ENCODE measurements at places on chromosomes 6 and 20.

DNA sequence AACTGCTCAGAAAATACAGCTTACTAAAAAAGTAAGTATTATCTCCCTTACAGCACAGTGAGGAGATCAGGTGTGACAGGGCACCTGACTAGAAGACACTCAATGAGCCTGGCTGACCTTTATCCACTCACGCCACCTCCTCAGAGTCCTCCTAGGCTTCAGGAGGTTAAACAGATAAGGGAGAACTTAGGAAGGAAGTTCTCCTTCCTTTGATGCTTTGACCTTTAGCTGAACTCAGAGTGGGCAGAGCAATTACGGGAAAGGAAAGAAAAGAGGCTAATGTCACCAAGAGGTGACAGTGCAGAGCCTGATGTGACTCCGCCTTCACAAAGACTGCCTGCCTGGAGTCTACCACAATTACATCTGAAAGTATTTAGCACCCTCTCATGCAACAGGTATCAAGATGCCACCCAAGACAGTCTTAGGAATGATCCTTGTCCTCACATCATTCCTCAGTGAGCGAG is 36.7 kb downstream of the MAN1A1 start:
- DNase-seq = no peak

DNA sequence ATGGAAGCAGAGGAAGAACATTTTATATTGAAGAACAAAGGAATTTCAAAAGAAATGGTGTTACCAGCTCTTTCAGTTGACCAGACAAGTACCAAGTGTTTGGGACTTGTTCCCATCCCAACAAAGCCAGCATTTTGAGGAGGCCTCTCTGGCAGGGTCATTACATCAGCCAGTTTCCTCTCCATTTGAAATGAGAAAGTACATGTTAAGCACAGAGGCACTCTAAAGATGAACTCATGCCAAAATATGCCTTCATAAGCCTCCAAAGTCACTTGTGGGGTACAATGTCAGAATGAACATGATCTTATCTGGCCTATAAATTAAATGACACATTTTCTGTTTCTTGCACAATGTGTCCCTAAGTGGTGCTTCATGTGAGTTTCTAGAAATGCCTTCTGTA is 223.9 kb downstream of the PRL start:
- DNase-seq = no peak

GRCh38 chr6:106077881-106078280 is 8.3 kb upstream of the PRDM1 start:
- peak; percentile 44 for DNase-seq

DNA sequence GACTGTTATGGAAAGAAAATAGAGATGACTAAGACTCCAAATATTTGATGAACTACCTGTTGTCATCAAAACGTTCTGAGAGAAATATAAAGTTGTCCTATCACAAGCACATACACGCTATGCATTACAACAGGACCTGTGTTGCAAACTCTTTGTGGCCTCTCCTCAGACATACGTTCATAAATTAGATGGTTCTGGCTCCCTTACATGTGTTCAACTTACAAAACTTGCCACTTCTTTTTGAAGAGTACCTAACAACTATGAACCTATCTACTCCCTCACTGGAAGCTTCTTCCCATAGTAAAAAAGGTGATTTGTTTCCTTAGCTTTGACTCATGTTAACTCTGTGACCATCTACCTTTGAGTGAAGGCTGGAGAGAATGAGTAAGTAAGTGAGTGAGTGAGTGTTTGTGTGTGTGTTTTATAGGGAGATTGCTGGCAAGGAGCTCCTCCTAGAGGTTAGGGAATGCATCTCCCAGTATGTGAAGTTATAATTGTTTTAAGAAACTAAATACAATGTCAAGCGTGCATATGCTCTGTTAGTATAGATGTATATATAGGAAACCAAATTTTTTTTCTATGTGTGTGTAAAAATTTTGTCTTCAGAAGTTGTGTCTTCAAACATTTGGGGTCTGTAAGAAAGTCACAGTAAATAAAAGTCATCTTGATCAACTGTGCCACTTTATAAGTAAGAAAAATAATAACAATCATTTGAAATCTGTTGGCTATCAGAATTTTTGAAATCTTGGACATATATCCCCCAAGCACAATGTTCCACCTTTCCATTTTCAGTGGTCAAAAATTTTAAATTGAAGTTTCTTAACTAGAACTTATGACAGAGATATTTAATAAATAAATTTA is 1211.1 kb upstream of the GJE1 start:
- DNase-seq = no peak

GRCh38 chr20:6780433-6781190 is 13.1 kb downstream of the BMP2 start:
- no peak for DNase-seq

- no peak for DNase-seq
Measured at GRCh38 chr6:163872335-163872734, 457.8 kb downstream of the QKI start.

- DNase-seq = no peak
Measured at GRCh38 chr6:56751604-56752003, 108.9 kb upstream of the DST start.

DNA sequence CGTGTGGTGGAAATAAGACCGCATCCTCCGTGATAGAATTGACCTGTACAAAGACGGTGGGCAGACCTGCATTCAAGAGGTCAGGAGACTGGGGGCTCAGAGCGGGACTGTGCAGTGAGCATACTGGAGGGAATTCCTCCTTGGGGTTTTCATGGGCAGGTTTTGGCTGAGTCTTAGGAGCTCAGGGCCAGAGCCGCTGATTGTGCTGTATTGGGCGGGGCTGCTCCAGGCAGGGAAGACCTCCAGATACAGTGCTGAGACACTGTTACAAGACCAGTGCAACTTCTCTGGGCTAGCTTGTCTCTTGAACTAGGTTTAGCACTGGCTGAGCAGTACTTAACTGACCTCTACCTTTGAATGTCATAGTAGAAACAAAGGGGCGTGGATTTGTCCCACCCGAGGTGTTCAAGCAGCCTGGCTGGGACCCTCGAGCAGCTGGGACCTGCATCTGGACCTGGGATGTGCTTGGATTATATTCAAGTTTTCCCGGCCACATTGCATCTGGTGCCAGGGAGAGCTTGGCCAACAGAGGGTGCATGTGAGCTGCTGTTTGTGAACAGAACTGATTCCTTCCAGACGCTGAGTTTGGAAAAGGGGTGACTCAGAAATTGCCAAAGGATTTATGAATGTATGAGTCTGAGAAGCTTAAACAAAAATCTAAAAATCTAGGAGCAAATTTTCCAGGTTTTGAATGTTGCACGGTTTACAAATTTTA is 33.4 kb upstream of the SLC22A1 start:
- DNase-seq = no peak

- peak; percentile 95 for DNase-seq
Measured at GRCh38 chr20:16926626-16927430, 178.7 kb downstream of the OTOR start.

- DNase-seq = no peak
Measured at GRCh38 chr20:63253438-63254231, 628 bp downstream of the NKAIN4 start.

DNA sequence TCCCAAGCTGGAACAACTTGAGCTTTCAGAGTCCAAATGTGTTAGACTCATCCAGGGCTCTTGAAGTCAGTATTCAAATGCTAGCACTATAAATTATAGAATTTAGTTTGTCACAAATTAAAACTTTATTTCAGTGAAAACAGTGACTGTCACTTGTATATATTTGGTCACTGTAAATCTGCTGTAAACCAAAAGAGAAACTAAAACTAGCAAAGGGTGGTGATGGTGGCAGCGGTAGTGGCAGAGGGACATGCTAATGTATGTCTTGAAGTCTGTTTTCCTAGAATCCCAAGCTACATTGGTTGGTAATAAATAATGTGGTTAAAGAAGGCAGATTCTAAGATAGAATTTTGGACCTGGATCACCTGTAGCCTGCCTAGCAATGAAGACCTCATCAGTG is 140.4 kb upstream of the CENPW start:
- no peak for DNase-seq

GRCh38 chr20:48012401-48012974 is 227.2 kb upstream of the SULF2 start:
- no peak for DNase-seq

- DNase-seq = no peak
Measured at GRCh38 chr6:148383658-148384368, 41.2 kb downstream of the SASH1 start.

- no peak for DNase-seq
Measured at GRCh38 chr6:15077006-15077405, 168.9 kb upstream of the JARID2 start.

DNA sequence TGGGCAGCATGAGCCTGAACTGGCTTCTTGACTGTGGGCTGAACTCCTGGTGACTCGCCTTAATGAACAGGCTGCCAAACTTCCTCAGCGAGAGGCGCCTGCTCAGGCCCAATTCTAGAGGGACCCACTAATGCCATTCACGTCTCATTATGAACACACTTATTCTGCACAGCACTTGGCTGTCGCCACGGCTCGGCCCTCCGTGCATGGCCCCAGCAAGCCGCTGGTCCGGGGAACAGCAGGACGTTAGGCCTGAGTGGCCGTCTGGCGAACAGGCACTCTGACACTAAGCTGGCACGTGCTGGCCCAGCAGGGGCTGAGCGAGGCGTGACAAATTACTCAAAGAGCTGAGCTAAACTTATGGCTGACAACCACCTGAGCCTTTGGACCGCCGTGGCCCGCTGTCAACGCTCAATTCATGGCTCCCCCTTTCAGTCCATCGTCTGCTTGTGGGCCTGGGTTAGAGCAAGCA is 45.9 kb downstream of the INSM1 start:
- no peak for DNase-seq

DNA sequence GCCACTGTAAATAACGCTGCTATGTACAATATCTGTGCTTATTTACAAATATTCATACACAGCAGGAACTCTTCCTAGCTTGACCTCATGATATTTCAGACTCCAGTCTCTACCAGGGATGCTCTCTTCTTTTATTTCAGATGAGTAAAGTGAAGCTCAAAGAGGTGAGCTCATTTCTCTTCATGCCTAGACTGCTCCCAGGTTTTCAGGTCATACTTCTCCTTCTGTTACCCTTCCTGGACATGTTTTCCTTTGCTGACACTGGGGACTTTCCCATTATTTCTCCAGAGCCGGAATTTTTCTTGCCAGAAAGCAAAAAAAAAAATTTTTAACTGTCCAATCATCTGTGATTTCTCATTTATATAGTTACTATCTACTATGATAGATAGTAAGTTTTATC is 147.2 kb upstream of the DST start:
- no peak for DNase-seq

DNA sequence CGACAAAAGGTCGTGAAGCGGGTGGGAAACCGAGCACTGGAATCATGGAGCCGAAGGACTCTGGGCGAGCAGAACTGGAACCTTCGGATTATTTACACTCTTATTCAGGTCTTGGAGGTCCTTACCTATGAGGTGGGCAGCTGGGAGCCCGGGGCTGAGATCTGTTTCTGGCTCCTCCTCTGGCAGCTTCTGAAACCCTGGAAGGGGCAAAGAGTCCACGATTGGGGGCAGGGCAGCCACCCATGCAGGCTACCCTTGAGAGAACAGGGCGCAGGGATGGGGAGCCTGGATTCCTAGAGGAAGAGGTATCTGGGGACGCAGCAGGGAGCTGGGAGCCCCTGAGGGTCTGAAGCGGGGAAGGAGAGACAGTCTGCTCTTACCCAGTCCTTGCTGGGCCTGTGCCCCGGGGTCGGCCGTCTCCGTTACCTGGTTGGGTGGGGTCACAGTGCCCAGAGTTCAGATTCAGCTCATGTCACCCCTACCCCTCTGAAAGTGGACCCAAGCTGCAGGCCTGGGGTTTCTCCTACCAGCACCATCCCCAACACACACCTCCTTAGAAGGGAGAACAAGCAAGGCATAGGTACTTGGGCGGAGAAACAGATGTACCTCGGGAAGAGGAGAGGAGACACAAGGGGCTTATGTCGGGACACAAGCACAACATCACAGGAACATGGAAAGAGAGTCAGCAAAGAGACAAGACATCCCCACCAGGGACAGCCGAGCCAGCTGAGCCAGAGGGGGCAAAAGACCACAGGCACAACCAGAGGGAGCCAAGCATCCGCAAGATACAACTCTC is 592 bp downstream of the LTB start:
- no peak for DNase-seq

- DNase-seq = no peak
Measured at GRCh38 chr20:57713505-57713903, 3.7 kb upstream of the PMEPA1 start.

GRCh38 chr6:170206851-170207431 is 83.9 kb downstream of the DLL1 start:
- no peak for DNase-seq

DNA sequence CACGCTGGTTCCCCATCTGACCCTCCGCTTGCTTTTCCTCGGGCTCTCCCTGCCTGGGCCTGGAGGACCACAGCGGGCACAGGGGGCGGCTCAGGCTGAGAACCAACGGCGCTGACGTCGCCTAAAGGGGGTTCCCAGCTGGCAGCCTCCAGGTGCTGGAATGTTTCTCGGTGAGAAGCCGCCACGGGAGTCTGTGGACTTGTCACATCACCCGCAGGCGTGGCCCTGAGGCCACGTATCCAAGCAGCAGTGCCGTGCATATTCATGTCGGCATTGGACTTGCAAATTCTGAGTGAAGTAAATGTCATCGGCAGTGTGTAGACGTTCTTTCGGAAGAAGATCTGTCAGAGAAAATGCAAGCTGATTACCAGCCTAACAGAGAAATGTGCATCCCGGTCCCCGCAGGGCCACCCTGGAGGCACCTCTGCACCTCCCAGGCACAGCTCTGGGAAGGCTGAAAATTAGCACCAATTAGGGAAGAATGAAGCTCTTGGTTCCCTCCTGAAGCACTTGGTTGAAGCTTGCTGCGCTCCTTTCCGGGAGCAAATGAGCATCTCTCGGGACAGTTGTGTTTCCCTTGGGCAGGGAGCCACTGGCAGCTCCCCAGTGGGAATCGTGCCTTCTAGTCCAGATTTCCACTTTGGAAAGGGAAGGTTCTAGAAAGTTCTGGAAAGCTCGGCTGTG is 24.3 kb downstream of the NTSR1 start:
- DNase-seq = no peak

- DNase-seq = no peak
Measured at GRCh38 chr6:129369737-129370136, 340.2 kb downstream of the ARHGAP18 start.

GRCh38 chr6:118645395-118645794 is 6.0 kb downstream of the CEP85L start:
- DNase-seq = no peak

GRCh38 chr20:41135187-41135887 is 2.0 kb upstream of the PLCG1 start:
- DNase-seq = no peak

All from DMS153 (cell line).